Activated CD4-positive, alpha-beta memory T cell treated with anti-CD3 and anti-CD28 coated beads for 36 hours (primary cell): ENCODE measurements at places on chromosomes 7 and 10. TPM values are rescaled to one million over a fixed set of nuclear protein-coding genes. Genes with fewer than 3 reads are reported as not detected.

- no peak overlapping the region for H3K27ac ChIP-seq
- H3K36me3 ChIP-seq = no peaks in the 10 kb centered on the region
- DNase-seq = no peak
- peaks cover 56% of the 10 kb centered on the region for H3K4me1 ChIP-seq
- peaks cover 2% of the 10 kb centered on the region for H3K27me3 ChIP-seq
Measured at GRCh38 chr7:100170101-100170897, 1.9 kb upstream of the GAL3ST4 start.

DNA sequence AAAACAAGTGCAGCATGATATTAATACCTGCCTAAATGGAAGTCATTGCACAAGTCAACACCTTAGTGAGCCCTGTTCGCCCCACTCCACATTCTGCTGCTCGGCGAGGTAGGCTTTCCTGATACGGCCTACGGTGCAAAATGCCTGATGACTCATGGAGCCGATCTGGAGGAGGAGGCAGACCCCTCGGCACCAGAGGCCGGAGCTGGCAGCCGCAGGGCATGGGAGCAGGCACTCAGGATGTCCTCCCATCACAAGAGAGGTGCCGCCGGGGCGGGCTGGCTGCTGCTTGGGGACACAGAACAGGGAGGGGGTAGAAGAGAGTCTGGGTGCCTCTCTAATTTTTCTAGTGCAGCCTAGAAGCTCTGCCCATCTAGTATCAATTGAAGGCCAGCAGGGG lies 418.5 kb upstream of the MGMT start:
- no peaks in the 10 kb centered on the region for H3K4me1 ChIP-seq
- H3K27ac ChIP-seq = no peak overlapping the region
- H3K27me3 ChIP-seq = no peaks in the 10 kb centered on the region
- no peaks in the 10 kb centered on the region for H3K36me3 ChIP-seq
- no peak for DNase-seq

DNA sequence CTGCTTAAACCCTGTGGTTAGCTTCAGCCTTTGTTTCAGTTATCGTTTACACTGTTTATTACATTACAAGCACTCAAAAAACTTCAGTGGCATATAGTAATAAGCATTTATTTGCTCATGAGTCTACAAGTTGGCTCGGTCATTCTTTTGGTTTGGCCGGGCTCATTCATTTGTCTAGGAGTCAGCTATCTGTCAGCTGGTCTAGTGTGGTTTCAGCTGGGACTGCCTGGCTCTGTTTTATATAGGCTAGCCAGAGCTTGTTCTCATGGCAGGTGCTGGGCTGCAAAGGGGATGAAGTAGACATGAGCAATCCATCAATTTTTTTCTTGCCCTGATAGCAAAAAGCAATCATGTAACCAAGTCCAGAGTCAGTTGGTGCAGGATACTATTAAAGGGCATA lies 103.6 kb downstream of the MKLN1 start:
- no peak overlapping the region for H3K4me3 ChIP-seq
- peaks cover 4% of the 10 kb centered on the region for H3K4me1 ChIP-seq
- peaks cover 20% of the 10 kb centered on the region for H3K36me3 ChIP-seq
- H3K27me3 ChIP-seq = no peaks in the 10 kb centered on the region

- H3K27ac ChIP-seq = no peak overlapping the region
- DNase-seq = no peak
- no peak overlapping the region for H3K4me3 ChIP-seq
- H3K4me1 ChIP-seq = no peaks in the 10 kb centered on the region
Measured at GRCh38 chr10:103861505-103861904, 6.1 kb upstream of the SH3PXD2A start.

DNA sequence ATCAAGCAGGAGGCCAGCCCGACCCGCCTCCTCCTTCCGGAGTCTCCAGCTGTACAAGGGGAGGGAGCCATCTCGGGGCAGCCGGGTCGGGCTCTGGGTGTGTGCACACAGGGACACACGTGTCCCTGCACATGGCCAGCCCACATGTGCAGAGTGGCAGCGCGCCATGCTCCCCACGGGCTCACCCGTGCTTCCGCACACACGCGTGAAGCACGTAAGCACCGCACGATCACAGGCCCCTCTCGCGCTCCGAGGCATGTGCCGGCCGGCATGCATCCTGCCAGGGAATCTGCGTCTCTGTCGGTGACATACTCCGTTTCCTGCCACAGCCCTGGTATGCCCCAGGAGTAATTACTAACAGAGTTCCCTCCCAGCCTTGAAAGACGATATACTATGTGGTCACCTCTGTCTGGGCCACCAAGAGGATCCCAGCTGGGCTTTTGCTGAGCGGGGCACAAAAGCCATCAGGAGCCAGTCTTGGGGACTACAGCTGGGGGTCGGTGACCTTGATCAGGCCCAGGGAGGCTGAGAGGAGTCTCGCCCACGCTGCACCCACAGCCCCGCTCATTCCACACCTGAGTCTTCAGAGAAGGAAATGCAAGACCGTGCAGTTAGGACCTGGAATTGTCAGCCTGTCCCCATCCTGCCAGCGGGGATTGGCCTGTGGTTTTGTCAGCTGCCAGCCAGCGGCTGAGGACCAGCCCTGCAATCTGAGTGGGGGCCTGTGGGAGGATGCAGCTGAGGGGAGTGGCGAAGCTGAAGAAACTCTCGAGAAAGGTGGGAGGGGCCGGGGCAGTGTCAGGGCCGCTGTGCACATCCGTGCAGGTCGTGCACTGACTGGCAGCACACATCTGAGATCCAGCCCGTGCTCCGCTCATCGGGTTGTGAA lies 11.0 kb upstream of the LFNG start:
- H3K4me1 ChIP-seq = peaks cover 55% of the 10 kb centered on the region
- no peaks in the 10 kb centered on the region for H3K36me3 ChIP-seq
- peak overlapping the region; percentile 58 for H3K4me3 ChIP-seq
- peak overlapping the region; percentile 79 for H3K27ac ChIP-seq
- DNase-seq = peak; percentile 84

DNA sequence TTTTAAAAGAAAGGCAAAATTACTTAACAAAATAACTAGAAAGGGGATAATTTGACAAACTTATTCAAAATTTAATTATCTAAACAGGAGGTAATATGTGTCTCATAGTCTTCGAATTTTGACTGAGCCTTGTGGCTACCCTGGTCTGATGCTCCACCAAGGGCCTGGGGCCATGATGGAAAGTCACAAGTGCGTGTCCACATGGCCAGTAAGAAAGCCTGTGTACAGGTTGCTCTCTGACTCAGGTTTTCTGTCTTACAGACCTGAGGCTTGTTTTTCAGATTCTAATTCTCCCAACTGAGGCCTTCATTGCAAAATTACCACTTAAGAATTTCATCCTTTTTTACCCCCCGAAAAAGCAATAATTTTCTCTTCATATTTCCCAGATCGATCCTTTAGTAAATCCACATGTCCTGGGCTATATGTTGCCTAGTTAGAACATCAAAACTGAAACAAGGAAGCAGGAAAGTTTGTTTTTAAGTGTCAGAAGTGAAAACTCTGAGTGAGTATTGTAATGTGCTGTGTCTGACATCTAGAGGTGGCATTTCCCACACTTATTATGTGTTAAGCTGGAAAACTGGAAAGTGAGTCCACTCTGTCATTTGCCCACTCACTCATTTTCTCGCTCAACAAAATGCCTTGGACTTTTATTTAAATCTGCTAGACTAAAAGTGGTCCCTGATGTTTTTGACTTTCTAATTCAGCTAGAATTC lies 10.0 kb downstream of the CYP3A43 start:
- H3K27ac ChIP-seq = no peak overlapping the region
- peaks cover 2% of the 10 kb centered on the region for H3K4me1 ChIP-seq
- no peaks in the 10 kb centered on the region for H3K27me3 ChIP-seq
- H3K36me3 ChIP-seq = no peaks in the 10 kb centered on the region

DNA sequence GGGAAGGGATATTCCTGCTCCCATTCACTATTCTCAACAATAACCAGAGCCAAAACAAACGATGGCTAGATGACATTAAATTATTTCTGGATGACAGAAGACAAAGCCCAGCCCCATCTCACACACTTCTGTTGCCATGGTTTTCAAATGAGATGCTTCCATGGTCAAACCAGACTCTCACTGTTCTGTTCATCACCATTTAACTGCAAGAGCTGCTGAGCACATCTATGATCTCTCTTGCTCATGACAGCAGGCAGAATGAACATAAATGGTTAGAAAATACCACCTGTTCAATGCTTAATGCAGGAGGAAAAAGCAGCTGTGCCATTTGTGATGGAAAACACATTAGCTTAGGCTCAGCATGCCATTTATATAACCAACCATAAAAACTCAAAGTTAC lies 758.6 kb upstream of the ZWINT start:
- no peak overlapping the region for H3K27ac ChIP-seq
- DNase-seq = no peak
- no peaks in the 10 kb centered on the region for H3K27me3 ChIP-seq
- H3K4me3 ChIP-seq = no peak overlapping the region
- no peaks in the 10 kb centered on the region for H3K36me3 ChIP-seq

DNA sequence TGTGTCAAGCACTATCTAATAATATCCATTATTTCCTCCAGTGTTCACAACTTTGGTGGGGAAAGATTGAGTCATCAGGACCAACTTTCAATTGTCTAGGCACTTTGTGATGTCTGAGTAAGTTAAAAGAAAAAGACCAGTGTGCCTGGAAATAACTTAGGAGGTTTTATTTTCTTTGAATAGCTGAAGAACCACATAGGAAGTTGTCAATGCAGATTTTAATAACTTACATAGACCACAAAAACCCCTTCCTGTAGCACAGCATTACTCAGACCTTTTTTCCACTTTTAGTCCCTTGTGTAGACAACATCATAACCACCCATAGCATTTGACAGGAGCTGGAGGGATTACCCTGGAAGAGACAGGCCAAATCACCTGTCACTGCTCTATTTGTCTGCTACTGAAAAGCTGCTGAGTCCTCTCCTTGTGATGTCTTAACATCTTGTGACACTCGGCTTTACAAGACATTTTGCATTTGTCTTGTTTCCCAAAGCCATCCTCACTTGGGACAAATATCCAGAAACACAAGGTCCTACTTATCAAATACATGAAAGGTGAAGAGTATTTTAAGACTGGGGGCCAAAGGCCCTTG lies 241.5 kb upstream of the PTER start:
- no peak overlapping the region for H3K4me3 ChIP-seq
- no peaks in the 10 kb centered on the region for H3K36me3 ChIP-seq
- H3K27me3 ChIP-seq = peaks cover 1% of the 10 kb centered on the region
- no peak for DNase-seq
- no peak overlapping the region for H3K27ac ChIP-seq

GRCh38 chr10:116168329-116168728 lies 104.7 kb downstream of the GFRA1 start:
- H3K4me3 ChIP-seq = no peak overlapping the region
- no peak for DNase-seq
- no peak overlapping the region for H3K27ac ChIP-seq
- H3K27me3 ChIP-seq = peaks cover 2% of the 10 kb centered on the region

- no peaks in the 10 kb centered on the region for H3K36me3 ChIP-seq
- no peak overlapping the region for H3K4me3 ChIP-seq
- DNase-seq = no peak
- peaks cover 6% of the 10 kb centered on the region for H3K4me1 ChIP-seq
Measured at GRCh38 chr10:43774234-43774769, 125.6 kb upstream of the ZNF32 start.

DNA sequence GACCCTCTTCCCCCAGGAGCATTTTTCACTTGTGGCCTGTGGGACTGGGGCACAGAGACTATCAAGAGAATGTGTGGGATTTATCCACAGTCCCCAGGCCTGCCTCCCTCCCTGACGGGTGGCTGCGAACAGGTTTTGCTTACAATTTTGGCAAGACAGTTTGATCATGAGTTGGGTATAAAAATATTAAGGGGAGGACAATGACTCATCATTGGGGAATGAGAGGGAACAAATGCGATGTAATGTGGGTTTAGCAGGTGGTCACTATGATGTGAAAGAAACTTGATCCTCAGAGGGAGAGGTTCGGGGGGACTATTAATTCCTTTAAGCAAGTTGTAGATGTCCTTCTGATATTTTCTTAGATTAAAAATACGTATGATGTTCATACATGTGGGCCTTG lies 52.2 kb downstream of the EMX2 start:
- DNase-seq = no peak
- H3K36me3 ChIP-seq = no peaks in the 10 kb centered on the region
- no peaks in the 10 kb centered on the region for H3K4me1 ChIP-seq
- no peak overlapping the region for H3K27ac ChIP-seq
- H3K27me3 ChIP-seq = peaks cover 9% of the 10 kb centered on the region

DNA sequence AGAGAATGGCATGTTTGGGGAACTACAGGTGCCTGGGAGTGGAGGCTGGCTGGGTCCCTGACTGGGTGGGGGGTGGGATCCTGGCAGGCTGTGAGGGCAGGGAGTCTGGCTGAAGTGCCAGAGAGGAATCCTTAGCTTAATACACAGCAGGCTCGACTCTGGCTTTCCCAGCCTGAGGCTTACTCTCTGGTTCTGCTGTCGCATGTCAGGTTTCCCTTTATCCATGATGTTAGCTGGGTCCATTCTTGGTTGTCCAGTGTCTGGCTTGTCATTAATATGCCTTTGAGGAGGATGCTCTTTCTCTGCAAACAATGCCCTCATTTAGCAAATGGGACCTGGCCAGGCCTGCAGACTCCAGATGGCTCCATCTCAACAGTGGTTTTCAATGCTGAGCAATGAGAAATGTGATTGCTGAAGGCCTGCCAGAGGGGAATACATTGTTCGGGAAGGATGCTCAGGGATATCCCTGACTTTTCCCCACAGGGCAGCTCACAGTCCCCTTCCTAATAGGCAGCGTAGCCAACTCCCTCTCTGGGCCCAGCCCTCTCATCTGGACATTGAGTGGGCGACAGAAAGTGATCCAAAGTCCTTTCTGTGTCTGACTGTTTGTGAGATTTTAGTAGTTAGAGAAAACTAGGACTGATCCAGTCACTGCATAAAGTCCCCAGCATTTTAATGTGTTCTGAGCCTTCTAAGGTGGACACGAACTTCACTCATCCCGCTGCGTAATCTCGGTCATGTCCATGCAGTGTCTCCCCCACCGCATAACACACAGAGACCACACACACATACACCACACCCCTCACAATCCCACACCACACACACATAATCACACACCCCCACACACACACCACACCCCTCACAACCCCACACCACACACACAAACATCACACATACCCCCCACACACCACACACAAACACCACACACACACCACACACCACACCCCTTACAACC lies 124.9 kb downstream of the ANLN start:
- H3K27me3 ChIP-seq = no peaks in the 10 kb centered on the region
- H3K27ac ChIP-seq = no peak overlapping the region
- H3K36me3 ChIP-seq = no peaks in the 10 kb centered on the region
- H3K4me3 ChIP-seq = no peak overlapping the region
- DNase-seq = no peak
- peaks cover 8% of the 10 kb centered on the region for H3K4me1 ChIP-seq

- H3K27ac ChIP-seq = no peak overlapping the region
- no peaks in the 10 kb centered on the region for H3K36me3 ChIP-seq
- no peak for DNase-seq
- H3K27me3 ChIP-seq = no peaks in the 10 kb centered on the region
Measured at GRCh38 chr10:25808372-25808771, 125.7 kb upstream of the MYO3A start.

The CC2D2B gene
- 0.15 TPM for total RNA-seq

The ZNF239 gene
- total RNA-seq = 1.5 TPM

The BLVRA gene
- total RNA-seq = 46.1 TPM

The C10orf71 gene
- not detected for total RNA-seq
